ENCODE measurements at places on chromosomes 12 and 14.

GRCh38 chr12:32151552-32151951 lies 44.9 kb downstream of the BICD1 start:
- no peak for DNase-seq

DNA sequence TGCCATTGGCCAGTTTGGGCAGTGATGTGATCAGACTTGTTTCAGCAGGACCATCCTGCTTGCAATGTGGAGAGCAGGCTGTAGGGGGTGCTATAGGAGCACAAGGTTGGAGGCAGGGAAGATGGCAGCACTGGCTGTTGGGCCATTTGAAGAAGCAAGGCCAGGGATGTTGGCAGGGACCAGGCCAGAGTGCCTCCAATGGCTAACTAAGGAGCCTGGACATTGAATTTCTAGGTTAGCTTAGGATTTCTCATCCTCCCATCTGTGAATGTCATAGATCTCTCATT lies 23.5 kb downstream of the FGF23 start:
- no peak for DNase-seq

- DNase-seq = no peak
Observed at GRCh38 chr12:86158956-86159355, 97.2 kb downstream of the MGAT4C start.

GRCh38 chr12:51823875-51824565 lies 24.5 kb downstream of the FIGNL2 start:
- no peak for DNase-seq
